ENCODE measurements at places on chromosomes 6 and 20.

DNA sequence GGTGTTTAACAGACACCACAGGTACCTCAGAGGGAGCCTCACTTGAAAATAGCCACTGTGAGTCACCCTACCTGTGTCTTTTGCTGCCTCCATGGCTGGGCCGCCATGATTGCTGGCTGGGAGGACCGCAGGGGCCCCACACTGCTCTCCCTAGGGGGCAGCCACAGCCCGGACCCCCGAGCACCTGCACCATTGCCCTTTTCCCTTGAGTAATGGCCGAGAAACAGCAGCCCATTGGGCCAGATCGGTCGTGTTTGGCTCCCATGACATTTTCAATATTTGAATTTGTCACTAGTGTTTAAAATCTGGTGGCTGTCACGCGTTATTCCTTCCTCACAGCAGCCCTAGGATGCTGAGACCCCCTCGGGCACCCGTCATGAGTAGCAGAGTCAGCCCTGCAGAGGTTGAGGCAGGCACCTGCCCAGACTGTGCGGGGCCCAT, 6.7 kb downstream of the ZBP1 start:
- DNase-seq: no peak

DNA sequence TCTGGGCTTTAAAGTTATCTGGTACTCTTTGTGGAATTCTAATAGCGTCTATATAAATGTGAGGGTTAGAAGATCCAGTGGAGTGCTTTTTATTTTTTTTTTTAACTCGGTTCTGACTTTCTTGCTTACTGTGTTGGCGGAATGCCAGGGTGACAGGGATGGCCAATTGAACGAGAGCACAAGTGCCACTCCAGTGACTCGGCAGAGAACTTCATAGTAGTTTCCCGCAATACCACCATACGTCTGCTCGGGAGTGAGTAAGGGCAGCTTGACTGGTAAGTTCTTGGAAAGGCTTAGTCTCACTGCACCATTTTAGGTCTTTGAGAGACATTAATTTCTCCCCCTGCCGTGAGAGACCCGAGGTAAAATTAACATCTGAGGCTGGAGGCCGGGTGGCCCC, 49.4 kb upstream of the TULP1 start:
- DNase-seq: no peak

- no peak for DNase-seq
Measured at GRCh38 chr6:7557652-7558051, 16.2 kb downstream of the DSP start.

DNA sequence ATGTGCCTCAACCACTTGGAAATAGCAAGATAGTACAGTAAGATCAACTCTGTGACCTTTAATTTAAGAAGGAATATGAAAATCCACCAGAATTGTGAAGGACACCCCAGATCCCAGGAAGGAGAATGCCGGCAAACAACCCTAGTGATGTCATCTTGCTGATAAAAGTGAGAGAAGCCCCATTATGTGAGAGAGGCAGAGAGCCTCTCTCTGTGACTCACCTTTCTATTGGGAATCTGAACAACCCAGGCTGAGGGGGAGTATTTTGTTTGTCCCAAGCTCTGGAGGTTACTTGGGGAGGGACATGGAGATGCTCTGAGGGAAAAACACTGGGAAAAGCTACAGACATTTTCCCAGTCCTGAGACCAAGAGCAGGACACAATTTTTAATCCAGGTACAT, 188.3 kb upstream of the FERMT1 start:
- no peak for DNase-seq

DNA sequence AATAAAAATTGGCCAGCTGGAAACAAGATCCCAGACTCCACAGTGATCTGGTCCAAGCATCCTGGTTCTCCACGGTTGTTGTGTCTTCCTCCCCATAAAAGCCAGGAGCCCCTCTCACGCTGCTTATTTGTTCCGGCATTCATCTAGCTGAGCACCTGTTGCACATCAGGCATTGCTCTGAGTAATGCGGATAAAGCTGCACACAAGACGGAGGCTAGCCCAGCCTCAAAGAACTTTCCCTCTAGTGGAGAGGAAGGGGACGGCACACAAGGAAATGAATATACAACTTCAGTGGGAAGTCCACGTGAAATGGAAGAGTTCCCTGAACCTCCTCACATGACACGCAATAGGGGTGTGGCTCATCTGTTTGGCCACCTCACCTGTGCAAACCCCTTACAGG, 30.3 kb upstream of the NXT1 start:
- DNase-seq: no peak

GRCh38 chr20:23928788-23929187, 49.2 kb upstream of the CST5 start:
- DNase-seq: no peak

- no peak for DNase-seq
Measured at GRCh38 chr6:101326411-101326810, 67.1 kb upstream of the GRIK2 start.

GRCh38 chr6:44404022-44404714, 16.7 kb downstream of the CDC5L start:
- DNase-seq: no peak

DNA sequence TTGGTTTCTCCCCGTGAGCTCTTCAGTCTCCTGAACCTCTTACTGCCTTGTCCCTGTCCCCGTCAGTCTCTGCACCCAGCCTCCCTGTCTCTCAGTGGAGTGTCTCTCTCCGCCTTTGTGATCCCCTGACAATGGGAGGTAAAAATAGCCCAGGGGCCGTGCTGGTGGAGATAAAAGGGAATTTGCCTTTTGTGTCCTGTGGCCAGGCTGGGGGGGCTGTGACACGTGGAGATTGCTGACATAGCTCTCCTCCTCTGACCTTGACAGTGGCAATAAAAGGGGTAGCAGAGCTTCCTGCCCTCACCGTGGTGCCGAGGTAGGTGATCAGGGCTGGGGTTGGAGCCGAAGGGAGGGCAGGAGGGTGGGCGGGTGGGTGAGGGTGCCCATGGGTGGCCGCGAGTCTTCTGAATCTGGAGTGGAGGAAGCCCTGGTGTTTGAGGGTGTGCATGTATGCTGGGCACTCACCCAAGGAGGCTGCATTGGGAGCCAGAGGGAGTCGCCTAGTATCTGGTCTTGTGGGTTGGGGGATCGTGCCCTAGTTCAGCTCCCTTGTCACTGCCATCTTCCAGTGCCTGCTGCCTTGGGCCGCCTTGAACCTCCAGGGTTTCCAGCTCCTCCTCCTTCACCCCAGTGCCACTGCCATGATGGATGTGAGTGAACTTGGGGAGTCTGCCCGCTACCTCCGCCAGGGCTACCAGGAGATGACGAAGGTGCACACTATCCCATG, 21.9 kb downstream of the MYH7B start:
- DNase-seq: no peak

GRCh38 chr20:16616317-16616716, 43.1 kb upstream of the KIF16B start:
- DNase-seq: no peak

DNA sequence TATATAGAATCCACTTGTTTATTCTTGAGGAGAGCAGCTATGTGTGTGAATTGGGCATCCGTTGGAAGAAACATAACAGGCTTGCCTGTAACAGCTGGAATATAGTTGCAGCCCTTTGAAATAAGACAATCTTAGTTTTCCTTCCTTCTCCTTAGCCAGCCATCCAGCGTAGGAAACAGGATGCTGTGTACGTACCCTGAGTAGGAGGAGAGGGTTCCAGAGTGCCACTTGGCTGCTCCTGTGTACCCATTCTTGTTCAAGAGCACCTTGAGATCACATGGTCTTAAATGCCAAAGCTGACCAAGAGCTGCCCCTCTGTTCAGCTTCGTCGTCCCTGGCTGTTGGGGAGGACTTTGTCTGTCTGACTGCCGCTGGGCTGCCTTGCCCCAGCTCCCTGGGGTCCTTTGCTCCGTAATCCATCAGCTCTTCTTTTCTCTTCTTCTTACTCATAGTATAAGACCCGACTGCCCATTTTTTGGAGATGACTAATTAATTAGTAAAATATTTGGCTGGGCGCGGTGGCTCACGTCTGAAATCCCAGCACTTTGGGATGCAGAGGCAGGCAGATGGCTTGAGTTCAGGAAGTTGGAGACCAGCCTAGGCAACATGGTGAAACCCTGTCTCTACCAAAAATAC, 49.0 kb downstream of the RREB1 start:
- no peak for DNase-seq

DNA sequence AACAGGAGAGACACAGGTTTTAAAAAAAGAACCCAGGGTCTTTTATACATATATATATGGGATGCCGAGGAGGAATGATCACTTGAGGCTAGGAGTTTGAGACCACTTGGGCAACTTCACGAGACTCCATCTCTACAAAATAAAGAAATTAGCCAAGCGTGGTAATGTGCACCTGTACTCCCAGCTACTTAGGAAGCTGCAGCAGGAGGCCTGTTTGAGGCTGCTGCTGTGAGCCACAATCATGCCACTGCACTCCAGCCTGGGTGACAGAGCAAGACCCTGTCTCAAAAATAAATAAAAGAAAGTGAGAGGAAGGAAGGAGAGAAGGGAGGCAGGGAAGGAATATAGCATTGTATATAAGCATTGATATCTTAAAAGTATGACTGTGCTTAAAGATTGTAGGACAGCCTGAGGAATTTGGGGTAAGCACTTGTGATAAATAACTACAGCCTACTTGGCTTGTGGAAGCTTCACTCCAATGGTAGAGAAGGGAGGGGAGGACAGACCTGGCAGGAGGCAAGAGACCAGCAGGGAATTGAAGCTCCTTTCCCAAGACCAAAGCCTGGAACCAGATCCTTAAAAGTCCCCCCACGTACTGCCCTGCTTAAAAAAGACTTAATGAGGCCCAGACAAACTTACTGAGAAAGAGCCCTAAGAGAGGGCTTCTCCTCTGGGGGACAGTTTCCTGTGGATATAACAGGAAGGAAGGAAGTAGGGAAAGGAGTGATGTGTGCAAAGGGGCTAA, 2.5 kb upstream of the SNTA1 start:
- no peak for DNase-seq

DNA sequence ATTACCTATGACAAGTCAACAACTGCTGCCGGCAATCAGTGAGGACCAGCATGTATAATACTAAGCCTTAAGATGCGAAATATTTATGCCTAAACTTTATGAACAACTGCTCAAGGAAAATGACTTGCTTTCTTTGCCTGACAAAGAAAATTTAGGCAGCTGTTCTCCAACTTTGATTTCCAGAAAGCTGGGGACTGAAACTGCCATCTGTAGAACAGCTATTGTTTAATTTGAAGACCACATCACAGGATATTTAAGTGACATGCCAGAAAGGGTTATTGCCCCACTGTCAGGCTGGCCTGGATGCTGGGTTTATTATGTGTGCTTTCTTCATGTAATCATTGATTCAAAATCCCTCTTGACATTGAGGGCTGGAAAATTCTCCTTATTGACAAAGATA, 153.9 kb upstream of the ENPP5 start:
- DNase-seq: no peak

DNA sequence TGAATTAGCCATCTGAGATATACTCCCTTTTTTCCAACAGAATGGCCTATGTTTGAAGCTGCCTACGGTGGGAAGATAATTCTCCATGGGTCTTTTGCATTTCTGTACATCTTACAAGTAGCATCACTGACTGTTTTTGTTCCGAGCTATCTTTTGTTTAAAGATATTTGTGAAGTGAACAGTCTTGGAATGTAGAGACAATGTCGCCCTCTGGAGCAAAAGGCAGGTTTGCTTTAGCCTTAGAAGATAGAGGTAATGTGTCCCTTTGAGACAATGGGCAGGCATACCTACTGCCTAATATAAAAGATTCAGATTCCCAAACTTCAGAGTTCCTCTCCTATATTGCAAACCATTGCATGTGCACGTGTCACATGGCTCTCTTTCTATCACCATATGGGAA, 347.8 kb upstream of the CNR1 start:
- DNase-seq: no peak

DNA sequence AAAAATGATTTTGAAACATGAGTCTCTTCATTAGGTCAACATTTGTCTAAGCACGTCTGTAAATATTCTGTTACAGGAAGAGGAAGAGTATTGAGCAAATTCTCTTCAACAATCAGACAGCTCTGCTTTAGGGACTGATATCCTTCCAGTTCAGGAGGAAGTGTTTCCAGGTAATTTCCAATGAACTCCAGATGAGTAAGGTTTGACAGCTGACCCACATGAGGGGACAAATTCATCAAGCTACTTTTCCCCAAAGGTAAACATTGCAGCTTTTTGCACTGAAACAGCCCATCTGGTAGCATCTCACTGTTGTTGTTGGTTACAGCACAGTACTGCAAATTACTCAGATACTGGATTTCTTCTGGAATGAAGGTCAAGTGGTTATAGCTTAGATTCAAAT, 18.1 kb downstream of the ENPP1 start:
- DNase-seq: no peak
